ENCODE measurements at places on chromosomes 1 and 21.

- DNase-seq, result peak; percentile 14
These were observed 9.0 kb downstream of the CFH start for GRCh38 chr1:196660852-196661251.

DNA sequence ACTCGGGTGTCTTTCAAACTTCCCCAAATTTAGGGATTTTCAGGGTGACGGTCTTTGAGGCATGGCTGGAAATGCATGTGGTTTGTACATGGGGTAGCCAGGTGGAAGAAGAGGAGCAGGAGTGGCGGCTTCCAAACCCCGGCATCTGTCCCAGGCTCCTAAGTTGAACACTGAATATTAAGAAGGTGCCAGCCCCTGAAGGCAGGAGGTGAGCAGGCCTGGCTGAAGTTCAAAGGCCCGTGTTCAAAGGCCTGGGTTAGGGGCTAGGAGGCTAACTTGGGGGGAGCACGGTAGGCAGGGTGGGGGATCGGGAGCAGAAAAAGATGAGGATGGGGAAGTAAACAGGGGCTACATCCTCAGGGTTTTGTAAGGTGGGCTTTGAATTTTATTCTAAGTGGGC is 42.8 kb downstream of the ELK4 start:
- no peak for DNase-seq

- DNase-seq, result no peak
These were observed 741.0 kb upstream of the NCAM2 start for GRCh38 chr21:20257052-20257740.

GRCh38 chr1:6599141-6599975 is 3.3 kb downstream of the KLHL21 start:
- DNase-seq, result peak; percentile 93

DNA sequence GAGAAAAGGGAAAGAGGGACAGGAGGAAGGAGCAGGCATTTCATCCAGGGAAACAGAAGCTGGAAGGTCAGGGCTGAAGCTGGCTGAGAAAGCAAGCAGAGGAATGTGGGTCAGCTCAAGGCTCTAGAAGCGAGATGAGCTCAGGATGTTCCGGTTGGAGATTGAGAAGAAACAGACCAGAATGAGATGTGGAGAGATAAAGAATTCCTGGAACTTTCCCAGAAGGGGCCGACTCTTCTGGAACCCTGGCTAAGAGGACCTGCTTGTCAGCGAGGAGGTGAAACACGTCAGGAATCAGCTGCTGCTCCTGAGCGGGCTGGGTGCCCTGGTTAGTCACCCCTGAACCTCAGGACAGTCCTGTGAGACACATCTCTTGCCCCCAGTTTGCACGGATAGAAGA is 75.9 kb downstream of the HUNK start:
- DNase-seq, result no peak

DNA sequence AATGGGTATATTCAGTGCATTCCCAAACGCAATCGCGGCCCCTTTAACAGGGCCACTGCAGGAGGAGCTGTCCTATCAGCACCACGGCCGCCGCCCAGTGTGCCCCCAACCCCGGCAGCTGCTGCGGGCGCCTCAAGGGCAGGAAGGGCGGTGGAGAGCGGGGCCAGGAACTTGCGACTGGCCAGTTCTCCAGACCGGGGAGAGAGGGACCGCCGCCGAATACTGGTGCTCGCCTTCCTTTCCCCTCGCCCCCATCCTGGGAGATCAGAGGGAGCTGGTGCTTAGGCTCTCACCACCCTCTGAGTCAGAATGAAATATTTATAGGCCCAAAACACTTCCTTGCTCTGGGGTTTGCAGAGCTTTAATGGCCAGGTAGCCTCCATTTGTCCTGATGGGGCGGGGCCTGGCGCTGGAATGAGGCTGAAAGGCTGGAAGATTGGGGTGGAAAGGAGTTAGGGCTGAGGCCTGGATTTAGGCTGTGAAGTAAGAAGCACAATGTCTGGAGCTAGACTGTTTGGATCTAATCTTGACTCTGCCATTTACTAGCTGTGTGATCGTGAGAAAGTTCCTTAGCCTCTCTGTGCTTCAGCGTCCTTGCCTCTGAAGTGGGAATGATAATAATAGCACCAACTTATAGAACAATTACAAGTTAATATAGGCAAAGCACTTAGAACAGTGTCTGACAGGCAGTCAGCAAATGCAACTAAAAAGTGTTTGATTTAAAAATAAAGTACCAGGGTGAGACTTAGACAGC is 75.5 kb downstream of the NAV1 start:
- DNase-seq, result peak; percentile 88

- DNase-seq, result peak; percentile 97
These were observed 1.9 kb downstream of the MANEAL start for GRCh38 chr1:37795340-37796125.

- peak; percentile 88 for DNase-seq
These were observed 3.4 kb downstream of the TNFRSF18 start for GRCh38 chr1:1202831-1203560.

GRCh38 chr1:232570007-232570406 is 59.9 kb downstream of the SIPA1L2 start:
- DNase-seq, result no peak

DNA sequence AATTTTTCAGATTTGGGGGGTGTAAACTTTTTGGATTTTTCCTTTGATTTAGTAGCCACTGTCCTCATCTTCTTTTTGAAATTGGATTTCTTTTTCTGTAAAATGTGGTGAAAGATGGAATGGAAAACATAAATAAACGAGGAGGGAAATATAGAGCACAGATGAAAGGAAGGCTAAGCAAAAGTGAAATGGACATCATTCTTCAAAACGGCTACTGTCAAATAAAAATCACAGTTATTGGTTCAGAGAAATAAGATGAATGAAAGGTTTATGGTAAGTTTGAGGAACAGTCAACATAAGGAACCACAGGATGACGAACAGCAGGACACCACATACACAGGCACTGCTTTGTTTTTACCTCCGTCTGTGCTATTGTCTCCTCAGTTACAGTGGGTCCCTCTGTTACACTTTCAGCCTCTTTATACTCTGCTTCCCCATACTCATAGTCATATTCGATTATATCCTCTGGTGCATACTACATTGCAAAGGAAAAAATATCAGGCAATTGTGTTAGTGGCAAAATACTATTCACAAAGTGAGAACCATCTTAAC is 82.4 kb downstream of the COL11A1 start:
- no peak for DNase-seq

- DNase-seq, result no peak
These were observed 469.5 kb downstream of the MATN1 start for GRCh38 chr1:30253807-30254440.

DNA sequence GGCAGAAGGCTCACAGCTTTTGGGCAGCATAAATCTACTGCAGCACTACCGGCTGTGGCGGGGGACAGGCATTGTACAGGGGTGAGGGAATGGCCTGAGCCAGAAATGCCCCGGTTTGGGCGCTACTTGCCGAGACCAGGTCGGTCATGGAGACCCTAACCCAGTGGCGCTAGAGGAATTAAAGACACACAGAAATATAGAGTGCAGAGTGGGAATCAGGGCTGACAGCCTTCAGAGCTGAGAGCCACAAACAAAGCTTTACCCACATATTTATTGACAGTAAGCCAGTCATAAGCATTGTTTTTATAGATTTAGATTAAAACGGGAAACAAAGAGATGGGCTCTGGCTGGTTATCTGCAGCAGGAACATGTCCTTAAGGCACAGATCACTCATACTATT is 101.8 kb downstream of the POU2F1 start:
- DNase-seq, result no peak

DNA sequence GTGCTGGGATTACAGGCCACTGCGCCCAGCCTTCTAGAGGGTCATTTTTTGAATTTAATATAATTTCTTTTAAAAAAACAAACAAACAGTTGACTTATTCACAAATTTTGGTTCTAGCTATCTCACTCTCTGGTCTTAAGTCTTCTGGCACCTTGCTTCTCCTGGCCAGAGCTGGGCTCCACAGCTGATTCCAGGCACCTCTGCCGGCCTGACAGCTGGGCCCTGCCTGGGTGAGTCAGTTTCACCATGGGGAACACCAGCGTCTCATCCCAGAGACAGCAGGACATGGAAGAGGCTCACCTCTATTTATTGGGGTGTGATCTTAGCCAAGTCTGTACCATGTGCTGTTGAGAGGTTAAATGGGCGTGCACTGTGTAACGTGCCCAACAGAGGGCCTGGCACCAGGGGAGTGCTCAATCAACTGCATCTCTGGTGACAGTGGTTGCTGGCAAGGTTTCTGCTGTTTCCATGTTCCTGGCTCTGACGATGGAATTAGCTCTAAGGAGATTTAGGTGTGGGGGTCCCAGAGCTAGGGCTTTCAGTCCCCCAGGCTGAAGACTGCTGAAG is 956 bp downstream of the CPLANE2 start:
- DNase-seq, result peak; percentile 93

DNA sequence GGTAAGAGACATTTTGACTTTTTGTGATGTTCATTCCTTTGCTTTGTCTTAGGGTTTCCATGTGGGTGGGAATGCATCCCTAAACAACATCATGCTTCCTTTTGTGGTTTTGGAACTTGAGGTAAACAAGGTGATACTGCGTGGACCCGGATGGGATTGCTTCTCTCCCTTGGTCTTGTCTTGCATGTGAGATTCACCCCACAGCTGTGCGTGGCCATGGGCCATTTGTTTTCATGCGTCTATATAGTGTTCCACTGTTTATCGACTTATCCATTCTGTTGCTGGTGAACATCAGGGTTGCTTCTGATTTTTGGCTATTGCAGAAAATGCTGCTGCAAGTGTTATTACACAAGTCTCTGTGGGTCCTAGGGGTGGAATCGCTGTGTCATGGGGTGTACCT is 21.1 kb downstream of the CRYAA start:
- DNase-seq, result peak; percentile 21

GRCh38 chr1:41802532-41803501 is 115.9 kb downstream of the HIVEP3 start:
- peak; percentile 31 for DNase-seq

DNA sequence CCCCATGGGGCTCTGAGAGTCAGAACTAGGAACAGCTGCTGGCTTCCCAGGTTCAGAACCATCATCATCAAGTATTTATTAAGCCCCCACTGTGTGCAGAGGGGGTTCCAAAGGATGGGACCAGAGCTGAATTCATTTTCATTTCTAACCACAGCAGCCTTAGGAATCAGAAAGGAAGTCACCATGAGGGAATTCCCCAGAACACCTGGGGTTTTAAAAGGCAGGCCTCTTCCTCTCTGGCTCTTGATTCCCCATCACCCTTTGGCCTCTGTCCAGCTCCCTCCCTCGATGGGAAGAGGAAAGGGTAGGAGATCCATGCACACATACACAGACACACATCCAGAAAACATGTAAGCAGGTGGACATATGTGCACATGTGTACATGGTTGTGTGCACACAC is 1.3 kb upstream of the KCNN3 start:
- DNase-seq, result no peak

DNA sequence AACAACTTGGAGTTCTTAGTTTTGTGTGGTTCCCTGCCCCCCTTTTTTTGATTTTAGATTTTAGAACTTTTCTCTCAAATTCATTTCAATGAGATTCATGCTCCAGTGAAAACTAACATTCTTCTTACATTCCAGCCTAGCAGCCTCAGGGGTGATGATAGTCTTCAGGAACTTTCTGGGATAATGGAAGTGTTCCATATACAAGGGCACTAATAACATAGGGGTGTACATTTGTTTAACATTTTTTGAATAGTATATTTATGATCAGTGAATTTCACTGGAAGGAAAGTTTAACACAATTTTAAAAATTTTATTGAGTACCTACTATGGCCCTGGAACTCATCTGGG is 61.4 kb upstream of the ZNF648 start:
- DNase-seq, result no peak

GRCh38 chr1:1239614-1240347 is 6.7 kb downstream of the C1QTNF12 start:
- peak; percentile 96 for DNase-seq

- DNase-seq, result no peak
These were observed 264.4 kb downstream of the NTNG1 start for GRCh38 chr1:107405236-107405635.

GRCh38 chr1:180560200-180560867 is 1.6 kb downstream of the OVAAL start:
- no peak for DNase-seq

DNA sequence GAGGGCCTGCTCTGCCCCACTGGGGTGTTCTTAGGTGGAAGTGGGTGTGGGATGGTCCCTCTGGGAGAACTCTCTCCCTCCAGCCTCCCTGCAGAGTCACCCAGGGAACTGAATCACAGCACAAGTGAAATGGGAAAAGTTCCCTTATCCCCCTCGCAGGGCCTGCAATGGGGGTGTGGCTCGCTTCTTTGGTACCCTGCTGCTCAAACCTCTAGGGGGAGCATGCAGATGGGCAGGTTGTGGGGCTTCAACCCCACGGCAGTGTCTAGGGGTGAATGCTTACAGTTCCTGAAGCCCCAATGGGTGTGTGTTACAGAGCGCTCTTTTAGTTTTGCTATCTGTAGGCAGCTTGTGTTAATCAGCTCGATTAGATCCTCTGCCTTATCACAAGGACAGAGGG is 59.0 kb upstream of the TINAGL1 start:
- peak; percentile 2 for DNase-seq

DNA sequence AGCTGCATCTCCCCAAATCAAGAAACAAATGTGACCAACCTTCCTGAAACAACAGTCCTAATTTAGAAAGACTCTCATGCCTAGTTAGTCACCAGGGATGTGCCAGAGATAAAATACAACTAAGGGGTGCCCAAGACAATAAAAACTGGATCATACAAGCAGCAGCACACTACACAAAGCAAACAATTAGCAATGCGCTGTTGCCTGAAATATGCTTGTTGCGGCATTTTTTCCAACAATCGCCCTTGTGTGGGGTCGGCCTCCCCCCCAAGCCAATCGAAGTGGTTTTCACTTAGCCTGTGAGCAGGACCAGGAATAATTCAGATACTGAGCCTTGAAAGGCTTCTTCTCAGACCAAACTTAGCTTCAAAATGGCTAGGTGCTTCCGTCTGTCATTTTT is 1.4 kb upstream of the STMN1 start:
- DNase-seq, result peak; percentile 72

- no peak for DNase-seq
These were observed 16.2 kb downstream of the SRRM1 start for GRCh38 chr1:24659166-24659904.

DNA sequence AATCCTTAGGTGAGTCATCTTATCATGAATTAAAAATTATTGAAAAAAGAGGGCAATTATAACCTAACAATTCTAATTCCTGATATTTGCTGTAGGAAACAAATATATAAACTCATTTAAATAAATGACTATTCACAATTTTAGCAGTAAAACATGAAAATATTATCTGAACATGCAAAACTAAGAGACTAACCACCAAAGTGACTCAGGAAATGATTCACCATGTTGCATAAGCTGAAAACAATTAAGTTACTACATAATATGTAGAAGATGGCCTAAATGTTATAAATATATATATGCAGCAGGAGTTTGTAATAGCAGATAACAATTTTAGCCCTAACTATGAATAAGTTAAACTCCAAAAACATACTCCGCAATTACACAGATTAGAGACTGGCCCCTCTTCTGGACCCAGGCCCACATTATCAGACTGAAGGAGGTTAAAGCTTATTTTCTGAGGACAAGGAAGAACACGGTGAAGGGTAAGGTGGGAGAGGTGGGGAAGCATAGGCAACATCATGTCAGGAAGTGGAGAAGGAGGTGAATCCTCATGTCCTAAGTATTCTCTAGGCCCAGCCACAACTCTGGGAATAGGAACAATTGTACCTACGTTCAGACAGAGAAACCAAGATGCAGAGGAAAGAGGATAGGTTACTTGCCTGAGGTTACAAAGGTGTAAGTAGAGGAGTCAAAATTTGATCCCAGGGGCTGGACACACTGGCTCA is 15.6 kb upstream of the AIM2 start:
- peak; percentile 70 for DNase-seq

GRCh38 chr1:59409986-59410385 is 113.1 kb downstream of the FGGY start:
- no peak for DNase-seq

GRCh38 chr1:210648588-210649269 is 320.0 kb downstream of the HHAT start:
- DNase-seq, result no peak

Data from osteoblast (primary cell).